Endodermal cell (in vitro differentiated cells): ENCODE measurements at places on chromosomes 5 and 9. TPM values are rescaled to one million over a fixed set of nuclear protein-coding genes. Genes with fewer than 3 reads are reported as not detected.

Gene ARL14EPL
- total RNA-seq, result not detected in 2 replicates

Gene SLC25A46
- 17.1 to 22.7 TPM (median 21.9 TPM) in 3 replicates for total RNA-seq

Gene POMT1
- 36.7 and 42.3 TPM in 2 replicates for total RNA-seq

Gene EGFL7
- total RNA-seq, result 33.7 and 34.0 TPM in 2 replicates
